ENCODE measurements at places on chromosomes 11 and 22.

- no peak for DNase-seq
Measured at GRCh38 chr11:95660038-95660437, 129.5 kb downstream of the FAM76B start.

- no peak for DNase-seq
Measured at GRCh38 chr11:123054301-123055065, 7.5 kb downstream of the HSPA8 start.

GRCh38 chr22:43291381-43291780 is 51.8 kb downstream of the SCUBE1 start:
- DNase-seq: no peak

GRCh38 chr22:37638391-37639069 is 939 bp upstream of the SH3BP1 start:
- no peak for DNase-seq

DNA sequence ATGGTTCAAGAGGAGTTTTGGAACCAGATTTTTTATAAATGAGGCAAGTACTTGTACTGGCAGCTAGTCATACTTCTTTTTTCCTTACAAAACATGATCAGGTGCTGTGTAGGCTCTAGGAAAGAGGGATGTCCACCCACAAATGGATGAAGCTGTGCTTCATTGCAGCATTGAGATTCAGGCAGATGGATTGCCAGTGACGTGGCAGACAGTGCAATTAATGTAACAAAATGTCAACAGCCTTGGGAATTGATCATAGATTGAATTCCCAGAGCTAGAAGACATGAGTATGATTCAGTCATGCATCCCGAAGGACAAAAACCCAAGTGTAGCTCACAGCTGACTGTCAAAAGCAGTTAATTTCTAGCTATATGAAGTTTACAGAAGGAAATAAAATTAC is 99.2 kb upstream of the RASSF10 start:
- DNase-seq: no peak

- no peak for DNase-seq
Measured at GRCh38 chr11:20156280-20156875, 3.9 kb downstream of the DBX1 start.

DNA sequence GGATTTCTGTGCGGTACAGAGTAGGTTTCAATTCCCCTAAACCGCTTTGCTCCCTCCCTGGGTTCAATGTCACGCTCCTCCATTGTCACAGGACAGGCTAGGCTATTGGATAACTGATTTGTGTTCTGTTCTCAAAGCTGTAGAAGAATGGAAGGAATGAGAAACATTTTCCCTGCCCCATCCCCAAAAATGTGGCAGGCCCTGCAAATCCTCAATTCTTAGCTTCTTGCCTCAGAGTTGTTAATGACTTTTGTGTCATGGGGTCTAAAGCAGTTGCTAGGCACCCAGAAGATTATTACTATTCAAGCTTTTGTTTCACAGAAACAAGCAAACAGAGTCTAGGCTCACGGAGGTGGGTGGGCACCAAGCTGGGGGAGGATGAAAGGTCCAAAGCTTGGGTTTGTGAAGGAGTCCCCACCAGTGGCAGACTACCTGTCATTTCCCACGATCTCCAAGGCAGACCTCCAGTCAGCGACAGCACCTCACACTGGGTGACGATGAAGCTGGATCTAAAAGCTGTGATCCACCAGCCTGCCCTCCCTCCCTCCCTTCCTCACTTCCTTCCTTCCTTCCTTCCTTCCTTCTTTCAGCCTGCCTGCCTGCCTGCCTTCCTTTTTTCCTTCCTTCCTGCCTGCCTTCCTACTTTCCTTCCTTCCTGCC is 1080.2 kb downstream of the OPCML start:
- no peak for DNase-seq

GRCh38 chr11:46047520-46047919 is 73.7 kb downstream of the PHF21A start:
- no peak for DNase-seq

DNA sequence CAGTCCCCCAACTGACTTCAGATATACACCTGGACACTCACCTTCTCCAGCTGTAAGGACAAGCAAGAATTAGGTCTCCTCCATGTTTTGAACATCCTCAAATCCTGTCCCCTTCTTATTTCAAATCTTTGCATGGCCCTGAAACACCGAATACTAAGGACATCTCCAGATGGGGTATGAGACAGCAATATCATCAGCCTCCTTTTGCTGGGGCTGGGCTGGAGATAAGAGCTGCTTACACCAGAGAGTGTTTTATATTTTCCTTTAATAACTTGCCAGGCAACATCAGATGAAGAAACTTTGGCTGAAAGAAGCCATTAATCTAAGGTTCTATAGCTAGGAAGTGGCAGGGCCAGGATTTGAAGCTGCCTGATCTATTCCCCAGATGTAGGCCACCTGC is 21.6 kb downstream of the TUG1 start:
- no peak for DNase-seq

- DNase-seq: no peak
Measured at GRCh38 chr22:22683668-22684361, 39.4 kb downstream of the GGTLC2 start.

DNA sequence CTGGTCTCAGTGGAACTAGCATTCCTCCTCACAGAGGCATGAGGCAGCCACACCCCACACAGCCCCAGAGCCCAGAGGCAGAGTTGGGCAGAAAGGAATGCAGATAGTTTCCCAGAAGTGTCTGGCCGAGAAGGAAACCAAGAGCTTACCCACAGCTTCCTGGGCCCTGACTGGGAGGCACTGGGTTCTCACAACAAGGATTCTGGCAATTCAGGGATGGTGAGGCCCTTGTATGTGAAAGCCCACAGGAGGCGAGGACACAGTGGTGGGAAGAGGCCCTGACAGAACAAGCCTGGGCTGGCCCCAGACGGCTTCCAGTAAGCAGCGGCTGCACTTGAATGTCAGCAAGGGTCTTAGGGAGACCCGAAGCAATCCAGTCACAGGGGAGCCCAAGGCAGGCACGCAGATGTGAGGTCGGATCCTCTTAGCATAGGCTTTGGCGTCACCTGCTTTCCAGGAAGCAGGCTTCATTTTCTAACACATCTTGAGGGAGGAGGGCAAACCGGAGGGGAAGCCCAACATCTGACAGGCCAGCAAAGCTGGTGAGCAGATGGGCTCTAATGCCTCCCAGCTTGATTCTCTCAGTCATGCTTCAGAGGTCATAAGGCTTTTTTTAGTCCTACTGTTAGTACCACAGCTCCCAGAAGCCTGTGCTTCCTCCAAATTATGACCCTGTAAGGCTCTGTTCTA is 78.3 kb upstream of the AKIP1 start:
- no peak for DNase-seq

DNA sequence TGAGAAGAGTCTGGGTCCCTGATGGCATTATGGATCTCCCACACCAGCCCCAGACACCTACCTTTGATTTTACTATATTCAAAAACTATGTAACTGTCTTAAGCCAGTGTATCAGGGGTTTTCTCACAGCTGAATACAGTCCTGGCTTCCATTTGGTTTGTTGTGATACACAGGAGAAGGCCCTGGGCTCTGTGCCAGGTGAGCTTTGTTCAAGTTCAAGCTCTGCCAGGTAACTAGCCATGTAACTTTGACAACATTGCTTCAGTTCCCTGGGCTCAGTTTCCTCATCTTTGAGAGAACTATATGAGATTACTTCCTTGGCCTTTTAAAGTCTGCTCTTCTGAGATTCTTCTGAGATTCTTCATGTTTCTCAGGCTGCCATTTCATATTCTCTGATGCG is 327.5 kb upstream of the TENM4 start:
- no peak for DNase-seq

DNA sequence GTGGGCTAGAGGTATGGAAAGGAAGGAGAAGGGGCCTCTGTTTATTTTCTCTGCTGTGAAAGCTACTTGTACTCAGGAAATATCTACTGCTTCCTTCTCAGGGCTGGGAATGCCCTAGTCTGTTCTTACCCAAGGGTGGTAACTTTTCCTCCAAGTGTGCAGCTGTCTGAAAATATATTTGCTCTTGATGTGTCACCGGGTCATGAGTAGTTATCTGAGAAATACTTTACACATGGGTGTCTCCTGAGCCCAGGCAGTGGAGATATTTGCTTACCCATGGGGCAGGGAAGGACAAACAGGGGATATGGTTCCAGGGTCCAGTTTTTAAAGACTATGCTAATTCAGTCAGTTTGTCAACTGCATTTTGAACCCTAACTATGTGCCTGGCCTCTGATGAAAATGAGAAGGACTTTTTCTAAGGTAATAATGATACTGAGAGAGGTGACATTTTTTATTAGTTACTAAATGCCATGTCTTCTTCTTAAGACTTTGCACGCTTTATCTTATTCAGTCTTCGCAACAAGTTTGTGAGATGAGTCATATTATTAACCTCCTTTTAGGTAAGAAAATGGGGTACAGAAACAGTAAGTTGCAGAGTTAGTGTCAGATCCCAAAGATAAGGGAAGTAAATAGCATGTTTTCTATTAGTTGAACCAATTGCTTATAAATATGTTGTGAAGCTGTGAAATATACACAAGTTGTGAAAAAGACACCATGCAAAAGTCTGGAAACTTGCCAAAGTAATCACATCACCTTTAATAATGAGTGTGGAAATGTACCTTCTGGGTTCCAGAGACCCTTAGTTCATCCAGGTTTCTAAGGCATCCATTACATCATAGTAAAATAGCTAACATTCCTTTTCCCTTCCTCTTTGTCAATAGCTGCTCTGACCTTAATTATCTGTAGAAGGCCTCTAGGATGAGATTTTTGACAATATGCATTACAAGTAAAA is 22.9 kb downstream of the SYTL2 start:
- DNase-seq: no peak

- no peak for DNase-seq
Measured at GRCh38 chr22:36961626-36962025, 48.2 kb downstream of the CSF2RB start.

- no peak for DNase-seq
Measured at GRCh38 chr11:70696076-70696475, 297.7 kb downstream of the CTTN start.

- no peak for DNase-seq
Measured at GRCh38 chr11:93073508-93074280, 104.2 kb downstream of the MTNR1B start.

- no peak for DNase-seq
Measured at GRCh38 chr11:85930879-85931366, 75.7 kb downstream of the CCDC83 start.

- no peak for DNase-seq
Measured at GRCh38 chr11:55714982-55715888, 53.2 kb downstream of the OR4C6 start.

DNA sequence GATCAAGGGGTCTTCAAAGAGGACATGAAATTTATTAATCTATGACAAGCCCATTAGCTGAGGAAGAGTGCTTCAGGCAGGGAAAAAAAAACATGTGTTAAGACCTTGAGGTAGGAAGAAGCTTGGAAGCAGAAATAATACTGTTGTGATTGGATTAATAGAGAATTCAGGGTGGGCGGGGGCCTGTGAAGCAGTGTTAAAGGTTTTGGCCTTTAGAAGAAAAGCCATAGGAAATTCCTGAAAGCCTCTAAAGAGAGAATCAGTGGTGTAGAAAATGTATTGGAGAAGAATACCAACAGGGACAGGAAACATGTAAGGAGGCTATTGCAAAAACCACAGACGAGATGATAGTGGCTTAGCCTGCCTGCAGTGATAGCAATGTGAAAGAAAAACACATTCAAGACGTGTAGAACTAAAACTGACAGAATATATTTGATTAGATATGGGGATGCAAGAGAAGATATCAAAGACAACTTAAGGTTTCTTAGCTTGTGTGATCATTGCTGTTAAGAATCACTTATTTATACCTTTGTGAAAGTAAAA is 404.4 kb upstream of the ANO3 start:
- no peak for DNase-seq

DNA sequence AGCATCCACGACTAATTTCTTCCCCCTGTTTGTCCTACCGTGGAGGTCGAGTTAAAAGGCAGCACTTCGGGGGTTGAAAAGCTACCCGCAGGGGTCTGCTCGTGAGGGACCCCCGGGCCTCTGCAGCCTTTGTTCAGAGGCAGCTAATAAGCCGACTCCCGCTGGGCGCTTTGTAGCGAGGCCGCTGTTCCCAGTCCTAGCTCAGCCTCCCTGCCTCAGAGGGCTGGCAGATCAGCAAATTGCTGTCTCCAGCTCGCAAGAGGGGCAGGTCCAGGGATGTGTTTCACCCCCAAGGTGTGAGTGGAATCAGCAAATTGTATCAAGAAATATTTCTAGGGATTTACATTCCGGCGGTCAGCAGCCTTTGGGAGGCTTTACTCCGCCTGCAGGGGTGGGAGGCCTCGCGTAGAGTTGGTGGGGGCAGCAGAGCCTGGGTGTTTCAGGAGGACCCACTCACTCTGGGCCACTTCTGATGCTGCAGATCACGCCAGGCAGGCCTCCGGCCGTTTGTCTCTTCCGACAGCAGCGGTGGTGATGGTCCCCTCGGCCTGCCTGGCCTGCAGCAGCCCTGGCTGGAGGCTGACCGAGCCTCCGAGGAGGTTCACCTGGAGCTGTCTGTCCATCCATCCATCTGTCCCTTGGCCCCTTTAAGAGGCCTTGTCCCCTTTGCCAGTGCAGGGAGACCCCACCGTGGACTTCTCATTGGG is 21.6 kb upstream of the KCNQ1OT1 start:
- no peak for DNase-seq

DNA sequence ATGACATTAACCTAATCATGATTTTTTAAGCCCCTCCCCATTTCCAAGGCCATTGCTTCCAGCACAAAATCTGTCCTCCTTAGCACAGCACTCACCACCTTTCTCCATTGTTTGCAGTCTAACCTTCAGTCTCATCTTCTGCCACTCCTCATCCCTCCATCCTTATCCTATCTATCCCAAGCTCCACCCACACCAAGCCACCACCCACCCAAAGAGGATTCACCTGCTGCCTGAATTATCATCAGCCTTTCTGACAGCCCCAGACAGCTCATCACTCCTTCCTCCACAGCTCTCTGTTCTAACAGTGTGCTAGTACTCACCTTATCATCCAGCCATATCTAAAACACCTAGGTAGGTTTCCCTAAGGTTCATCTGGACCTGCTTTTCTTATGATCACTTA is 20.7 kb upstream of the SMCO4 start:
- no peak for DNase-seq

DNA sequence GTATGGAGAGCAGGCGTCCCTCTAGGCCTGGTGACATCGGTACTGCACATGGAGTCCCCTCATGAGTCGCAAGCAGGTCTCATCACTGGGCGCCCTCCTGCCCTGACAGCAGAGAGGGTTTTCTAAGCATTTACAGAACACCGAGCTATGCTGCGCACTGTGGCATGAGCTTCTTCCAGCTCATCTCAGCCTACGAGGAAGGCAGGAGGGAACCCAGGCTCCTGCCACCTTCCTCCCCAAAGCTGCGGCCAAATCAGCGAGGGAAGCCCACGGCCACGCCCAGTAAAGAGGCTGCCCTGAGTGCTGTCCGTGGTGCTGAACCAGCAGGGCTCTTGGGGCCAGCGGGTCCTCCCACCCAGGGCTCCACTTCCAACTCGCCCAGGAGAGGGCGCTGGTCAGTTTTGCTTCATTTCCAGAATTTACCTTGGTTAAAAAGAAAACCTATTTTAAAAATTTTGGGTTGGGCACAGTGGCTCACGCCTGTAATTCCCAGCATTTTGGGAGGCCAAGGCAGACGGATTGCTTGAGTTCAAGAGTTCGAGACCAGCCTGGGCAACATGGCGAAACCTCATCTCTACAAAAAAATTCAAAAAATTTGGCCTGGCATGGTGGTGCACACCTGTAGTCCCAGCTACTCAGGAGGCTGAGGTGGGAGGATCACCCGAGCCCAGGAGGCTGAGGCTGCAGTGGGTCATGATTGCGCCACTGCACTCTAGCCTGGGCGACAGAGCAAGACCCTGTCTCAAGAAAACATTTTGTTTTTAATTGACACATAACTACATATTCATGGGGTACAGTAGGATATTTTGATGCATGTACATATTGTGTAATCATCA is 34.2 kb downstream of the PHF21B start:
- peak; percentile 60 for DNase-seq

GRCh38 chr22:26660961-26661578 is 3.7 kb downstream of the MIAT start:
- DNase-seq: no peak

GRCh38 chr11:17263769-17264168 is 12.8 kb upstream of the NUCB2 start:
- DNase-seq: no peak

All from nucleus accumbens (tissue), 56 donors.